ENCODE measurements at places on chromosomes 7 and 10. TPM values are rescaled to one million over a fixed set of nuclear protein-coding genes. Genes with fewer than 3 reads are reported as not detected.
A peak's percentile ranks its signal among the peaks of the same experiment; 100 is the strongest.

DNA sequence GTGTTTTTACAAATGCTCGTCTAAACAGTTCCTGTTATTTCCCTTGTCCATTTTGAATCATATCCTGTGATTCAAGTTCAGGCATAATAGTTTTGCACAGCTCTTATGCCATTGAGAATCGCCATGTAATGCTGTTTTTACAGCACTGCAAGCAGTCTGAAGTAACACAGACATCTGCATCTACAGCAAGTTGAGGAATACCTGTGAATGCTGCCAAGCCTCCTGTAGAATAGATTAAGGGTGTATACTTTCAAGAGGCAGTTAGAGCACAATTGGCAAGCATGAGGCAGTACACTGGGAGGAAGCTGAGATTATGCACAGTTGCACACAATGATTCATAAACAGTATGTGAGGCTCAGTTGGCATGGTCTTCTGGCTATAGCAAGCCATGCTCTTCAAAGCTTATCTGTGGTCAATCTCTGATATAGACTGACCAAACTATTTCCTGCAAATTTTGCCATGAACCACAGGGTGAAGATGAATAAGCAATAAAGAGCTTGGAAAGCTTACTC lies 121.9 kb upstream of the AKR1E2 start:
- H3K4me3 ChIP-seq: no peak overlapping the region
- H3K36me3 ChIP-seq: no peaks in the 10 kb centered on the region
- no peaks in the 10 kb centered on the region for H3K27me3 ChIP-seq
- peak overlapping the region; percentile 65 for H3K27ac ChIP-seq
- DNase-seq: no peak
- H3K4me1 ChIP-seq: no peaks in the 10 kb centered on the region

- peak; percentile 64 for DNase-seq
- H3K27ac ChIP-seq: peak overlapping the region; percentile 40
- peaks cover 12% of the 10 kb centered on the region for H3K36me3 ChIP-seq
- no peaks in the 10 kb centered on the region for H3K27me3 ChIP-seq
- H3K4me1 ChIP-seq: peaks cover 38% of the 10 kb centered on the region
Observed at GRCh38 chr7:47327346-47327697, 254.6 kb downstream of the TNS3 start.

DNA sequence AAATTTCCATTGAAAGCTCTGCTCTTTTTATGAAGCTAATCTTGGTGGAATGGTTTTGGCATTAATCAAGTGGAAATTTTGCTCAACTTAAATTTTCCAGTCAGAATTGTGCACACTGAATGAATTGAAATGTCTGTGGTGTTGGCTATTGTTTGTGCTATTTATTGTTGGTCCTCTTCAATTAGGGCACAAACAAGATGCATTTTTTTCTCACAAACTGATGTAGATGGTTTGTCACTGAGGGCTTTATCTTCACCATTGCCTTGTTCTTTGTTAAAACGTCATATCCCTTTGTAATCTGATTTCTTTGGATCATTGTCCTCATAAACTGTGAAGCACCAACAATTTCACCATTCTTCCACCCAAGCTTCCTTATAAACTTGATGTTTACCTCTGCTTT lies 152.1 kb upstream of the RHOBTB1 start:
- H3K27me3 ChIP-seq: no peaks in the 10 kb centered on the region
- H3K27ac ChIP-seq: no peak overlapping the region

DNA sequence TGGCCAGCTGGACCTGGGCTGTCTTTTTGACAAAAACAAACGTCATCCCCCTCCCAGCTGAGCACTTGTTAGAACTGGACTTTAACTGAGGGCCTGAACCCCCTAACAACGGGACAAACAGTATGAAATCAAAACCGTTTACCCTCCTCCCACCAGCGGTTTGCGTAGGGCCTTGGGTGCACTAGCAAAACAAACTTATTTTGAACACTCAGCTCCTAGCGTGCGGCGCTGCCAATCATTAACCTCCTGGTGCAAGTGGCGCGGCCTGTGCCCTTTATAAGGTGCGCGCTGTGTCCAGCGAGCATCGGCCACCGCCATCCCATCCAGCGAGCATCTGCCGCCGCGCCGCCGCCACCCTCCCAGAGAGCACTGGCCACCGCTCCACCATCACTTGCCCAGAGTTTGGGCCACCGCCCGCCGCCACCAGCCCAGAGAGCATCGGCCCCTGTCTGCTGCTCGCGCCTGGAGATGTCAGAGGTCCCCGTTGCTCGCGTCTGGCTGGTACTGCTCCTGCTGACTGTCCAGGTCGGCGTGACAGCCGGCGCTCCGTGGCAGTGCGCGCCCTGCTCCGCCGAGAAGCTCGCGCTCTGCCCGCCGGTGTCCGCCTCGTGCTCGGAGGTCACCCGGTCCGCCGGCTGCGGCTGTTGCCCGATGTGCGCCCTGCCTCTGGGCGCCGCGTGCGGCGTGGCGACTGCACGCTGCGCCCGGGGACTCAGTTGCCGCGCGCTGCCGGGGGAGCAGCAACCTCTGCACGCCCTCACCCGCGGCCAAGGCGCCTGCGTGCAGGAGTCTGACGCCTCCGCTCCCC lies at the start of gene IGFBP1:
Gene IGFBP1 (plus strand): TSS at position 304 of the 808 bp plus-strand sequence. CDS start 165 bp downstream, at position 469.
- DNase-seq: peak; percentile 83
- peaks cover 8% of the 10 kb centered on the region for H3K4me1 ChIP-seq
- H3K36me3 ChIP-seq: no peaks in the 10 kb centered on the region
- peak within 1 kb of the TSS; percentile 37 for H3K4me3 ChIP-seq
- no peak within 1 kb of the TSS for H3K27ac ChIP-seq
- peaks cover 7% of the 10 kb centered on the region for H3K27me3 ChIP-seq

- peaks cover 6% of the 10 kb centered on the region for H3K27me3 ChIP-seq
- H3K4me3 ChIP-seq: no peak overlapping the region
- H3K27ac ChIP-seq: no peak overlapping the region
- no peak for DNase-seq
Observed at GRCh38 chr7:139854124-139854511, 25.1 kb downstream of the TBXAS1 start.

DNA sequence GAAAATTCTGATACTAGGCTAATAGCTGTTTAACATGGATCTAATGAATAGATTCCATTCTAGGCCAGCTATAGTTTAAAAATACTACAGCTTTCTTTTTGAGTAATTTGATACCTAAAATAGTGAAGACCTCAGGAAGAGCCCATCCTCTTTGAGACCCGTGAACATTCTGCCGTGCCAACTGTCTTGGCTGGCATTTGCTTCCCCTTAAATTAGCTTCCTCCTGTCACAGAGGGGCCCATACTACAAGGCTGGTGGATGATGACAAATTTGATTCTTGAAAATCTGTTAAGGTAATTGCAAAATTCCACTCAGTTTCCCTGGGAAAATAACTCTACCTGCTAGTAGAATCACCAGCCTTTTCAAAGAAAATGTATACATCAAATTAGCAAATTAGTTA lies 385.0 kb downstream of the DPP6 start:
- H3K27me3 ChIP-seq: no peaks in the 10 kb centered on the region
- H3K36me3 ChIP-seq: no peaks in the 10 kb centered on the region
- no peaks in the 10 kb centered on the region for H3K4me1 ChIP-seq

GRCh38 chr7:117728890-117729624 lies 144.2 kb downstream of the CTTNBP2 start:
- H3K4me1 ChIP-seq: peaks cover 4% of the 10 kb centered on the region
- H3K27me3 ChIP-seq: peaks cover 60% of the 10 kb centered on the region
- no peak overlapping the region for H3K4me3 ChIP-seq
- H3K27ac ChIP-seq: no peak overlapping the region
- no peak for DNase-seq
- no peaks in the 10 kb centered on the region for H3K36me3 ChIP-seq

Gene PRLHR
- polyA plus RNA-seq: 0.03 TPM

DNA sequence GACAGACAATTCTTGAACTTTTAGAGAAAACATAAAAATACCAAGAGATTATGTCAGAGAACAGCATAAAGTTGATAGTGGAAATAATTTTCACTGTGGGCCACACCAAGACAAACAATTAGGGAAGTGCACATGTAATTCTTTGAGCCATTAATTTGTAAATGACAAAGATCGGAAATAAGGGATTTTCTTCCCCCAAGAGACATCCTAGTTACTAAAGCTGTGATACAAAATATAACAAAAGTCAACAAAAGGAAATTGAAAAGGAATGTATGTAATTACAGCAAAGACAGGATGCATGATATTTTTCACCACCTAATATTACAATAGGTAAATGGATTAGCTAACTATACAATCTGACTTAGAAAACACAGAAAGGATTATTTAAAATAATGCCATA lies 12.4 kb upstream of the LRRC72 start:
- H3K4me3 ChIP-seq: no peak overlapping the region
- no peak for DNase-seq
- H3K36me3 ChIP-seq: no peaks in the 10 kb centered on the region
- H3K27me3 ChIP-seq: no peaks in the 10 kb centered on the region
- H3K27ac ChIP-seq: no peak overlapping the region

GRCh38 chr10:17348501-17349349 lies 105.7 kb downstream of the ST8SIA6 start:
- H3K27me3 ChIP-seq: no peaks in the 10 kb centered on the region
- H3K4me3 ChIP-seq: peak overlapping the region; percentile 36
- no peaks in the 10 kb centered on the region for H3K36me3 ChIP-seq
- H3K4me1 ChIP-seq: peaks cover 16% of the 10 kb centered on the region
- DNase-seq: peak; percentile 61

Gene MOSPD3
- polyA plus RNA-seq: 30.0 TPM

GRCh38 chr7:42662862-42663261 lies 249.0 kb downstream of the C7orf25 start:
- DNase-seq: no peak
- no peak overlapping the region for H3K4me3 ChIP-seq
- H3K4me1 ChIP-seq: no peaks in the 10 kb centered on the region
- no peak overlapping the region for H3K27ac ChIP-seq
- H3K27me3 ChIP-seq: no peaks in the 10 kb centered on the region

GRCh38 chr7:138396251-138397070 lies 63.6 kb upstream of the TRIM24 start:
- no peaks in the 10 kb centered on the region for H3K4me1 ChIP-seq
- H3K27ac ChIP-seq: no peak overlapping the region
- H3K27me3 ChIP-seq: no peaks in the 10 kb centered on the region

GRCh38 chr10:62460393-62460792 lies 86.2 kb downstream of the ZNF365 start:
- no peak overlapping the region for H3K27ac ChIP-seq
- no peaks in the 10 kb centered on the region for H3K36me3 ChIP-seq
- no peaks in the 10 kb centered on the region for H3K27me3 ChIP-seq
- no peak for DNase-seq
- no peaks in the 10 kb centered on the region for H3K4me1 ChIP-seq
- no peak overlapping the region for H3K4me3 ChIP-seq

- H3K4me3 ChIP-seq: no peak overlapping the region
- no peaks in the 10 kb centered on the region for H3K4me1 ChIP-seq
- H3K36me3 ChIP-seq: peaks cover 68% of the 10 kb centered on the region
- DNase-seq: no peak
- H3K27me3 ChIP-seq: no peaks in the 10 kb centered on the region
Observed at GRCh38 chr7:158784270-158784669, 45.0 kb downstream of the ESYT2 start.

GRCh38 chr7:157861031-157861491 lies 524.3 kb downstream of the DNAJB6 start:
- no peak overlapping the region for H3K4me3 ChIP-seq
- H3K27ac ChIP-seq: no peak overlapping the region
- H3K36me3 ChIP-seq: no peaks in the 10 kb centered on the region

Gene AOC1
- polyA plus RNA-seq: not detected

Gene GCC1
- polyA plus RNA-seq: 8.4 TPM

GRCh38 chr10:63434866-63435854 lies 30.6 kb downstream of the JMJD1C start:
- H3K4me3 ChIP-seq: no peak overlapping the region
- DNase-seq: no peak
- H3K4me1 ChIP-seq: peaks cover 49% of the 10 kb centered on the region
- no peaks in the 10 kb centered on the region for H3K27me3 ChIP-seq
- H3K27ac ChIP-seq: no peak overlapping the region

- H3K4me3 ChIP-seq: no peak overlapping the region
- peaks cover 26% of the 10 kb centered on the region for H3K36me3 ChIP-seq
- no peaks in the 10 kb centered on the region for H3K27me3 ChIP-seq
- no peak overlapping the region for H3K27ac ChIP-seq
Observed at GRCh38 chr10:122983898-122984297, 3.7 kb downstream of the PSTK start.

Gene TMEM213
- not detected for polyA plus RNA-seq

Gene NME8
- polyA plus RNA-seq: not detected

GRCh38 chr10:78407009-78407711 lies 373.5 kb downstream of the RPS24 start:
- peak; percentile 91 for DNase-seq
- no peaks in the 10 kb centered on the region for H3K36me3 ChIP-seq
- no peak overlapping the region for H3K27ac ChIP-seq
- peak overlapping the region; percentile 55 for H3K4me3 ChIP-seq
- no peaks in the 10 kb centered on the region for H3K27me3 ChIP-seq

Gene PAPOLB
- polyA plus RNA-seq: not detected

DNA sequence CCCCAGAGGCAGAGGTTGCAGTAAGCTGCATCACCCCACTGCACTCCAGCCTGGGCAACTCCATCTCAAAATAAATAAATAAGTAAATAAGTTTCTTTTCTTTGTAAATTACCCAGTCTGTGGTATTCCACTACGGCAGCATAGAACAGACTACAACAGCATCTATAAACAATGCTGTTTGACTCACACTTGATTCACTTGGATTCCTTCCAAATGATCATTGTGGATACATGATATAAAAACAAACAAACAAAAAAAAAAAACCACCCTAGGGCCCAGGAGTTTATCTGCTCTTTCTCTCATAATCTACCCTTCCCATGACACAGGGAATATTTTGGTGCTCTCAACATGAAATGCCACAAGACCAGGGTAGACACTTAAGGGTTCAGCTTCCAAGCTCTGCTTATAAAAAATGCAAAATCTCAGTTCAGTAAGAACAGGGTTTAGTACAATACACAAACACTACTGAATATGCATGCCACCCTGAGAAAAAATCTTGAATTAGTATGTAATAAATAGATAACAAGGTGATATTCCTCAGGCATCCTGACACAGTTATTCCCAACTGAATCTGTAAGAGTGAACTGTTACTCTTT lies 200.9 kb downstream of the FAM107B start:
- no peak overlapping the region for H3K27ac ChIP-seq
- H3K4me1 ChIP-seq: peaks cover 10% of the 10 kb centered on the region
- no peaks in the 10 kb centered on the region for H3K27me3 ChIP-seq
- no peak for DNase-seq
- no peaks in the 10 kb centered on the region for H3K36me3 ChIP-seq

- H3K4me3 ChIP-seq: no peak overlapping the region
- no peaks in the 10 kb centered on the region for H3K27me3 ChIP-seq
- no peak overlapping the region for H3K27ac ChIP-seq
- no peak for DNase-seq
- 0 out of 2 replicates have a peak, but pooled peaks cover 4% of the 10 kb centered on the region for H3K4me1 ChIP-seq
Observed at GRCh38 chr7:29349362-29349761, 154.8 kb downstream of the CHN2 start.

Gene EFCAB10
- polyA plus RNA-seq: 0.51 TPM

Gene MYOZ1
- polyA plus RNA-seq: 0.26 TPM

GRCh38 chr10:618229-618989 lies 71.1 kb downstream of the DIP2C start:
- no peaks in the 10 kb centered on the region for H3K27me3 ChIP-seq
- H3K36me3 ChIP-seq: no peaks in the 10 kb centered on the region
- H3K4me1 ChIP-seq: peaks cover 6% of the 10 kb centered on the region
- no peak overlapping the region for H3K4me3 ChIP-seq

GRCh38 chr7:1431226-1431625 lies 28.0 kb downstream of the MICALL2 start:
- no peak for DNase-seq
- no peak overlapping the region for H3K4me3 ChIP-seq
- H3K4me1 ChIP-seq: no peaks in the 10 kb centered on the region
- H3K27me3 ChIP-seq: 0 out of 2 replicates have a peak, but pooled peaks cover 7% of the 10 kb centered on the region
- no peak overlapping the region for H3K27ac ChIP-seq
- no peaks in the 10 kb centered on the region for H3K36me3 ChIP-seq

Gene CCNY
- polyA plus RNA-seq: 35.7 TPM

Gene LIMK1
- 86.6 TPM for polyA plus RNA-seq

Gene RBP3
- polyA plus RNA-seq: not detected

GRCh38 chr7:49773218-49773935 lies at the start of gene VWC2:
Gene VWC2, plus strand, starts transcription at chr7:49773638. Its CDS starts 1,798 bp downstream, at chr7:49775436.
- H3K36me3 ChIP-seq: no peaks in the 10 kb centered on the region
- peak; percentile 37 for DNase-seq
- no peak within 1 kb of the TSS for H3K4me3 ChIP-seq
